Stimulated activated CD8-positive, alpha-beta memory T cell treated with anti-CD3 and anti-CD28 coated beads, Interleukin-7, amount 100 ng/mL, for 1 hour (primary cell): ENCODE measurements at places on chromosomes 2 and 18.

DNA sequence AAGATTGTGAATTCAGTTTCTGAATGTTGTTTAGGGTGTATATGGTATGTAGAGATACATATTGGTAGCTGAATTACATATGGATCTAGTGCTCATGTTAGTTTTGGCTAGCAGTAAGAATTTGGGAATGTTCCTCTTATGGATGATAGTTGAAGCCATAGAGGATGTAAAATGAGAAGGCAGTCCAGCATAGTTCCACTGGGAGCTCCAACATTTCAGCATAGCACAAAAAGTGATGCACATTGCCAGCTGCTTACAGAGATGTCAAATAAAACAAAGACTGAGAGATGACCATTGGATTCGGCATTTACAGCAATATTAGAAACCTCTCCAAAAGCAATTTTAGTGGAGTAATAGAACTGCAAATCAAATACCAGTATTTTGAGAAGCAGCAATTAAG lies 77.4 kb downstream of the EML4 start:
- DNase-seq, result no peak

DNA sequence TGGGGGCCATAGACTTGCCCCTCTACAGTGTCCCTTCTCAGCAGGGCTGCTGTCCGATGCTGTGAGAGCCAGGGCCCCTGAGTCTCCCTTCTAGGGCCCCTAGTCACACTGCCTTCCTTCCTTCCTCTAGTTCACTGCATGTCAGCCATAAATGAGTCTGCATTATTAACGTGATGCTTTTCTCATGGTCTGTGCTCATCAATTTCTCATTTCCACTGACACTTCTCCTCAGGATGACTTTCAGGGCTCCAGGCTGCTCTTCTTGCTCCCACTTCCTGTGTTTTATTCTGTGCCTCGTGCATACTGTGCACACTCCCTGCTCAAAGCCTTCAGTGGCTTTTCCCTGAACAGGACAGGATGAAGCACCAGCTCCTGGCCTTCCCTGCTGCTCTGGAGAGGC lies 146.5 kb downstream of the FAM210A start:
- DNase-seq, result no peak

GRCh38 chr2:233544200-233544610 lies 22.4 kb downstream of the USP40 start:
- DNase-seq, result no peak

DNA sequence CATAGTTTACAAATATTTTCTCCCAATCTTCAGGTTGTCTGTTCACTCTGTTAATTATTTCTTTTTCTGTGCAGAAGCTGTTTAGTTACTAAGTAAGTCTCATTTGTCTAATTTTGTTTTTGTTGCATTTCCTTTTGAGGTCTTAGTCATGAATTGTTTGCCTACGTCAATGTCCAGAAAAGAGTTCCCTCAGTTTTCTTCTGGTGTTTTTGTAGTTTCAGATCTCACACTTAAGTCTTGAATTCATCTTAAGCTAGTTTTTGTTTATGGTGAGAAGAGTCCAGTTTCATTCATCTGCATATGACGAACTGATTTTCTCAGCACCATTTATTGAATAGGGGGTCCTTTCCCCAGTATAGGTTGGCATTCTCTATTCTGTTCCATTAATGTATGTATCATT lies 1252.2 kb upstream of the TMEFF2 start:
- no peak for DNase-seq

- no peak for DNase-seq
Observed at GRCh38 chr18:58842978-58843687, 21.5 kb upstream of the ZNF532 start.

DNA sequence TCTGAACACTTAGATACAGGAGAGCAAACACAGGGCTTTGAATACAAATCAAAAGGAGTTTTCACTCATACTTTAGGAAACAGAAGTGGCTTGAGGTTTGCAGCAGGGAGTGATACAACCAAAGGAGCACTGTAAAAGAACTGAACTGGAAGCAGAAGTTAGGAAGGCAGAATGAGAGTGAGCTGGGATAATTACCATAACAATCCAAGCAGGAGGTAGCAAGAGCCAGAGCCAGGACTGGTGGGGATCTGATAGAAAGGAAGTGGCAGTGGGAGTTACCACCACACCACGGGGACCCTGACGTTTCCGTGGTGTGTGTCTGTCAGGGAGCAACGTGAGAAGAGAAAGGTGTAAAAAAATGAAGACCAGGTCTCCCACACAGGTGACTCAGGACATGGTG lies 81.3 kb upstream of the EPB41L3 start:
- no peak for DNase-seq

DNA sequence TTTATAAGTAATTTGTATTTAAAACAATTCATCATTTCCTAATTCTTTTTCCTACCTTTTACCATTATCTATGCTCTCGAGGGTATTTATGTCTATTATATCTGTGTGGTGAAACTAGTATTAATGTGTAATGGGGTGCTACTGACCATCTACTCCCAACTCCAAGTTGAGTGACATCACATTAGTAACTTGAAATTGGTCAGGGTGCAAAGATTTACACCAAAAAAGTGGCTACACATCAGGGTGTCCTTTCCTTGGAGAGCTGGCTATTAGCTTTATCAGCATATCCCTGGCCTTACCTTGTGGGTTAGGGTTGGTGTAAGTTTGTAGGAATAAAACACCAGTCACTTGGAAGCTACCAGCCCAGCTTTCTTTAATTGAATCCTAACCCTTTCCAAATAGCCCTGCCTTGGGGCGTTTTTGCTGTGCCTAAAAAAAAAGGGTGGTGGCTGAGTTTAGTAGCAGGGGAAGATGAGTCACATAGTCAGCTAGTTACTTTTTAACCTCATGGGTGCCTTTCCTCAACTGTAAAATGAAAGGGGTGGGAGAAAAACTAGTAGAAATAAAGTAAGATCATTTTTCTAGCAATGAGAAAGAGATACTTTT lies 14.0 kb downstream of the ANXA4 start:
- DNase-seq, result no peak

DNA sequence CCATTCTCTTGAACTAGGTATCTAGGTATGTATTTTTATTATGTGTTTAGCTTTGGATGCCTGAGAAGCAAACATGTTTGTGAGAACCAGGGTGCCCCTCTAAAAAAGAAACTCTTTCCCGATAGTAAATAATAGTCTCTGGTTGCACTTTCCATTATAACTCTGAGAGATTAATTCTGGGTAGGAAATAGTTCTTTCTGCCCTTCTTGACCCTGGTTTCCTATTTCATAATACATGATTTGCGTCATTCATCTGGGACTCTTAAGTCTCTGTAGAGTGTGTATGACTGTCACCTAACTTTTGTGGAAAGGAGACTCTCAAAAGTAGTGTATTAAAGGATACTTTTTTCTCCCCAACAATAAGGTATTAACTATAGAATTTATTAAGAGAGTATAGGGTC lies 31.5 kb downstream of the ACSL3 start:
- DNase-seq, result no peak

GRCh38 chr2:203195331-203196036 lies 43.3 kb upstream of the CYP20A1 start:
- no peak for DNase-seq

- DNase-seq, result no peak
Observed at GRCh38 chr2:239858179-239858578, 167.0 kb downstream of the NDUFA10 start.

DNA sequence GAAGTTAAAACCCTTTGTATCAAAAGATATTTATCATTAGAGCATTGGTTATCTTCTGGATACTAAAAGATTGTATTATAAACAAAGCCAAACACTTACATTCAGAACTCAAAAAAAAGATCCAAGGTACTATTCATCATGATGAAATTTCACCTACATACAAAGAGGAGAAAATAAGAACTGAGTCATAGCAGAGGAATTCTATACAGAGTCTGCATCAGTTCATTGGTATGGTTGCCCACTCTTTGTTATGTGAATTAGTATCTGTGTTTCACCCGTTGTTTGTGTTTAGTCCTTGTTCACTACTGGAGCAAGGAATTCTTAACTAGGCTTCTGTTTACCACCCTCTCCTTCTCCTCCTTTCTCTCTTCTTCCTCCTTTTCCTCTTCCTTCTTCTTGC lies 157.9 kb downstream of the LNPK start:
- no peak for DNase-seq

DNA sequence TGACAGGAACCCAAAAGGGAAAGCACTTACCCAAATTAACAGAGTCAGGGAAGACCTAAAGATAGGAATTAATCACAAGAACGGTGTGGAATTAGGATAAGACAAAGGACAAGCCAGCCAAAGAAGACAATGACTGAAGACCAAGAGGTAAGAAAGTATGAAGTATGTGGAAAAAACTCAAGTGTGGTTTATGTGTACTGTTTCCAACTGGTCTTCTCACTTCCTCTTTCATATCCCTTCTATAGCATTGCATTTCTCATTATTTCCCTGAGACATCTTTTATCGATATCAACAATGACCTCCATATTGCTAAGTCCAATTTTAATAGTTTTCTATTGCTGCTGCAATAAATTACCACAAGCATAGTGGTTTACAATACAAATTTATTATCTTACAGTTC lies 313.5 kb upstream of the SLC39A10 start:
- DNase-seq, result no peak

GRCh38 chr2:54628418-54628817 lies 95.0 kb upstream of the EML6 start:
- DNase-seq, result no peak

GRCh38 chr18:44895176-44895798 lies 214.6 kb downstream of the SETBP1 start:
- DNase-seq, result no peak
